Stimulated activated CD8-positive, alpha-beta memory T cell treated with anti-CD3 and anti-CD28 coated beads, Interleukin-7, amount 100 ng/mL, for 1 hour (primary cell): ENCODE measurements at places on chromosomes 1 and 21.

GRCh38 chr1:186679924-186680244 is 339 bp downstream of the PTGS2 start:
- no peak for DNase-seq

DNA sequence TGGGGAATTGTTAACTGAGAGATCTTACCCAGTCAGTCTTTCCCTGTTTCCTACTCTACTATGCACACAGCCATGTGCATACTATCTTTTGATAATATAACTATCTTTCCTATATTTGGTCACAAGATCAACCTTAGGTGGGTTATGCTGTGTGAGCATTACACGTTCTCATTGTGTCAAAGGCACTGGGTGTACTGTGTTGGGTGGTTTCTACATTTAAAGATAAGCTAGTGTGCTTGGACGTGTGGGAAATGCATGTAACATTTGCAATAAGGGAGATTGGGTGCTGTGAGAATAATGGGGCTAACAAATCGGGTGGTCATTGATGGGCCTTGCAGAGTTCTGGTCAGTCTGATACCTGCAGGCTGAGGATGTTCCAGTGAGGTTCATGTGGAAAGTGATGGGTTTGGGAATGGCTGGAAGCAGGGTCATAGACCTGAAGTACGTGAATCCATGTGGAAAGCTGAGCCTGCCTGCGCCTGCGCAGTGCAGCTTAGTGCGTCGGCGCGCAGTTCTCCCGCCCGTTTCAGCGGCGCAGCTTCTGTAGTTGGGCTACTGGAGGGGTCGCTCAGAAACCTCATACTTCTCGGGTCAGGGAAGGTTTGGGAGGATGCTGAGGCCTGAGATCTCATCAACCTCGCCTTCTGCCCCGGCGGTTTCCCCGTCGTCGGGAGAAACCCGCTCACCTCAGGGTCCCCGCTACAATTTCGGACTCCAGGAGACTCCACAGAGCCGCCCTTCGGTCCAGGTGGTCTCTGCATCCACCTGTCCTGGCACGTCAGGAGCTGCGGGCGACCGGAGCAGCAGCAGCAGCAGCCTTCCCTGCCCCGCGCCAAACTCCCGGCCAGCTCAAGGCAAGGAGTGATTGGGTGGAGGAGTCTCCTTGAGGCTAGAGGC is at the start of gene MSH4:
Gene MSH4, plus strand, starts transcription at position 507 of the 897 bp plus-strand sequence. Its CDS starts 104 bp downstream, at position 611.
- DNase-seq: no peak

DNA sequence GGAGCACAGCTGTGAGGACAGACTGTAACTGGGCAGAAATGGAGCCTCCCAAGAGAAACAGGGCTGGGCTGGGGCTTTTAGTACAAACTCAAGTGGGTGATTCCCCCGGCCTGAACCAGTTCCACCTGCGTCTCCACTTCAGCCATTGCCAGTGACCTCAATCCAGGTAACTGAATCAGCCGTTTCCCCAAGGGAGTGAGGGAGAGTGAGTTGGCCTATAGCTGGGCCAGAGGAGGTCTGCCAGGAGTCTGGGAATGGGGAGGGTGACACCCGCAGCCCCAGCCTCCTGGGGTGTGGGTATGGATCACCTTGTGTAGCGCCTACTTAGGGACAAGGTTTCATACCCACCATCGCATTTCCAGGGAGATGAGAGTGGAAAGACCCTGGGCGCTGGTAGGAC is 8.5 kb downstream of the SLC26A9 start:
- no peak for DNase-seq

- DNase-seq: no peak
These were observed 458 bp downstream of the ZC3H12A start for GRCh38 chr1:37474697-37475379.

GRCh38 chr1:189205863-189206262 is 1271.8 kb downstream of the BRINP3 start:
- no peak for DNase-seq
